Stimulated activated CD8-positive, alpha-beta memory T cell treated with anti-CD3 and anti-CD28 coated beads, Interleukin-4, amount 100 ng/mL, for 1 hour (primary cell): ENCODE measurements at places on chromosomes 2 and 18.

DNA sequence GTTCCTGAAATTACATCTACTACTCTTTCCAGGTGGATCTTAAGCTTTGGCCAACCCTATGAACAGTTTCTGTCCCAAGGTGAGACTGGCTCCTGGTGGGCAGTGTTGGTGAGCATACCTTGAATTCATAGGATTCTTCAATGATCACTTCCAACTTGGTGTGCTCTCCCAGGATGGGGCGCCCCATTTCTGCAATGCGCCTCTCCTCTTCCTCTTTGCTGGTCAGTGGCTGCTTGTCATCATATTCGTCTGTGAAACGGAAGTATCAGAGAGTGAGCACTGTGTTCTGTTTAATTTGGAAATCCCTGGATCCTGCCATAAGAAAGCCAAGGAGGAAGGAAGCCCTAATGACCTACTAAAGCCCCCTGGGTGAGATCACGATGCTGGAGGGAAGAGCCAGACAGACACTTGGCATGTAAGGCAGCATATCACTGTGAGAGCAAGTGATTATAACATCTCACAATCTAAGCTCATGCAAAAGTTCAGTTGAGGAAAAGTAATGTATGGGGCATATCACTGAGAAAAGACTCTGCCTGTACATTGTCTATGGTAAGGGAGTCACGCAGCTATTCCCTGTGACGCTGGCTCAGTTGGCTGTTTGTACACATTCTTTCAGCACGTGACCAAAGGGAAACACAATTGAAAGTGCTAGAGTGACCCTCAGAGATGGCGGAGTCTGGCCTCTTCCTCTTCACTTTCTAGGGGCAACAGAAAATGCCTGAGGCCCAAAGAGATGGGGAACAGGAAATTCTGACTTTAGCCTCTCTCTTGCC lies 287.0 kb downstream of the SLC8A1 start:
- DNase-seq: no peak

GRCh38 chr2:48728840-48729239 lies 26.7 kb downstream of the LHCGR start:
- no peak for DNase-seq

DNA sequence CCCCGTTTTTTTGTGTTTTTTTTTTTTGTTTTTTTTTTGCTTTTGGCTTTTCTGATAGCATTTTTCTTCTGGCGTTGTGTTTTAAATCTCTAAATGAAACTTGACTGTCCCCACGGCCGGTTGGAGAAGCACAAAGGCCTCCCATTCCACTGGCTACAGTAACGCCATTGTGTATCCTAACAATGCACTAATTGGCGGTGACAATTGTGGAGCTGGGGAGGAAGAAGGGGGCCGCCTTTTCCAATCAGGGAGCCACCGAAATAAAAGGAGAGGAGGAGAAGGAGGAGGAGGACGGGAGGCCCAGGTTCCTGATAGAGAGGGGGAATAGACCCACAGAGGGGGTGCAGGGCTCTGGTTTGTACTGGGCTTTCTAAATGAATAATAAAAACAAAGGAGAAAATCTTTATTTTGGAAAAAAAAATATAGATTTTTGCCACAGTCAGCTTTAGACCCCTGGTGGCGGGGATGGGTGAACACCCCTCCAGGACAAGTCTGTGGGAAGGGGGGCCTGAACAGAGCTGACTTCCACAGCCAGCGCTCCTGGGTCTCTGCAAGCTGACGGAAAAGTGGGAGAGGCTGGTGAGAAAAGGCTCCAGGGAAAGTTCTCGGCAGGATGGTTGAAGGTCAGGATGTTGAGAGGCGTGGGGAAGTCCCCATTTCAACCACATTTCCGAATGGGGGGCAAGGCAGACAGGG lies 43.7 kb upstream of the FZD5 start:
- no peak for DNase-seq

- DNase-seq: no peak
Observed at GRCh38 chr2:24452502-24452885, 38.6 kb upstream of the NCOA1 start.

GRCh38 chr2:188798159-188798558 lies 176.0 kb upstream of the COL3A1 start:
- DNase-seq: no peak

DNA sequence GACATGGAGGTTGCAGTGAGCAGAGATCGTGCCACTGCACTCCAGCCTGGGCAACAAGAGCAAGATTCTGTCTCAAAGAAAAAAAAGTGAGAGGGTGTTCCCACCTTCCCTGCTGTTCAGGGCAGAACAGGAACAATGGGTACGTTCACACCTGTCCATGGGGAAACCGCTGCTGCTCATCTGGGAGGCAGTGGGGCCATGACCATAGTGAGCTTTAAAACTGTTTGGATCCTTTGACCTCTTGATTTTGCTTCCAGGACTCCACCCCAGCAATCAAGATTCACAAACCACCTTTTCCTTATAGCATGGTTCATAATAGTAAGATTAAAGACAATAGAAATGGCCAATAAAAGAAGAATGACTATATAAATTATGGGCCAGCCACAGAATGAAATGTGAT lies 209.2 kb downstream of the ARL4C start:
- DNase-seq: no peak

DNA sequence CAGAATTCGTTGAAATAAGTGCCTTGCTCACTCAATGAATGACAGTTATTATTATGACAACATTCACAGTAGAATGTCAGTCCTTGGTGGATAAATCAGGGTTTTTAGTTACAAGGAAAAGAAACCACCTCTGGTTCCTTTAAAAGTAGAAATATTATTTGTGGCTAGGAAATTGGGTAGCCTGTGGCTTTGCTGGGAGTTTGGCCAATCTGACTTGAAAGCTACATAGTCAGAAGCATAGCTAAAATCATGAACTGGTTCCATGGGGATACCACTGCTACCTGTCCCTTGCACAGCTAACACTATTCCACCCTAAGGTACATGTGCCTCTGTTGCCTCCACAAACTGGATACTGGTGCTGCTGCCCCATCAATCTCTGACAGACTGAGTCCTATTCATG lies 12.8 kb upstream of the SMCHD1 start:
- DNase-seq: no peak

DNA sequence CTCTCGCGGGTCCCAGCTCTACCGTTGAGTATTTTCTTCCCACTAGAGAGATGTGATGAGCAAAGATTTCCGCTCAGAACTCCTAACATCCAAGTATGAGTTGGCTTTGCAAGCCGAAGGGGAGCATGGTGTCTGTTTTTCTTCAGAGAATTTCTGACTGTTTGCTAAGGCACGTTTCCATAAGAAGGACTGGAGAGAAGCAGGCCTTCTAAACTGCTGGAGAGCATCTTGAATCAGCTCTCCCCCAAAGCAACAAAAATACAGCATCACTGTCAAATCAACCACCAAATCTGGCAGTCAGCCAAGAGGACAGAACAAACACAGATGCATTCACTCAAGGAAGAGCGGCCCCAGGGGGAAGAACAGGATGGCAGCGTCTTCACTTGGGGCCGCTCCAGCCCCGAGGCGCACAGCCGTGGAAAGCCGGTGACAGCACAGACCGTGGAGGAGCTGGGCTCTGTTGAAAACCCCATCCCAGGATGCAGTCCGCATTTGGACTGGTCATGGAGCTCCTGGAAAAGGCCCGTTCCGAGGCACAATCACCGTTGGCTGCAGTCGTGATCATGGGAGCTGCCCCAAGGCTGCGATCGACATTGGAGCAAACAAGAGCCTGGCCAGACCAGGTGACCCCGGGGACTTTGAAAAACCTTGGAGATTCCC lies 101.4 kb downstream of the NFATC1 start:
- no peak for DNase-seq

GRCh38 chr2:220847006-220847405 lies 725.1 kb downstream of the EPHA4 start:
- no peak for DNase-seq

GRCh38 chr18:23918395-23919032 lies 96.0 kb upstream of the TTC39C start:
- DNase-seq: peak; percentile 74

DNA sequence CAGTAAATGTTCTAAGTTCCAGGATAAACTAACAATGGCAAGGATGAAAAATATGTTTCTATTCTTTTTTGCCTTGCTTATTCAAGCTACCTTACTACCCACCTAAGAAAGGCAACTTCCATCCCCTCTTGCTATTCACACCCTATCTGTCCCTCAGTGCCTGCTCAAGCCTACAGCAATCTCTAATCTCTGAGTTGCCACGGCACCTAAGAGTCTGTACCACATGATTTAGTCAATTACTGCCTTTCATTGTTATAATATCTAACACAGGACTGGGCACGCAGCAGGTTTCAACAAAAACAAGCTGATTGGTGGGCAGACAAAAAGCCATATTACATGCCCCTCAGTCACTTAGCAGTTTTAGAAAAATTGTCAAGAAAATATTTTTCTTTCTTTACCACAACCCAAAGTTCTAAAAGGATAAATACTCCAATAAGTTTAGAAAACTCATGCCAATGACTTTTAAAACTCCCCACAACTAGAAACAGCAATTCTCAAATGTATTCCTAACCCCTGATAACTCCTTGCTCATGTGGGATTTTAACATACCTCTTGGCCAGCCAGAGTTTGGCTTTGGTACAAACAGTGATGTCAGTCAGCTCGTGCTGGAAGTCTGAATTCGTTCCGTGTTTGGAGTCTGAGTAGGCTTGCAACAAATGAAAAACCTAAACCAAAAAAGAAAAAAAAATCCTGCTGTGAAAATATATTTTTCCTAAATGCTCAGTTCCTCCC lies 117.3 kb upstream of the ZFP36L2 start:
- no peak for DNase-seq

GRCh38 chr18:23970161-23971096 lies 44.1 kb upstream of the TTC39C start:
- no peak for DNase-seq

DNA sequence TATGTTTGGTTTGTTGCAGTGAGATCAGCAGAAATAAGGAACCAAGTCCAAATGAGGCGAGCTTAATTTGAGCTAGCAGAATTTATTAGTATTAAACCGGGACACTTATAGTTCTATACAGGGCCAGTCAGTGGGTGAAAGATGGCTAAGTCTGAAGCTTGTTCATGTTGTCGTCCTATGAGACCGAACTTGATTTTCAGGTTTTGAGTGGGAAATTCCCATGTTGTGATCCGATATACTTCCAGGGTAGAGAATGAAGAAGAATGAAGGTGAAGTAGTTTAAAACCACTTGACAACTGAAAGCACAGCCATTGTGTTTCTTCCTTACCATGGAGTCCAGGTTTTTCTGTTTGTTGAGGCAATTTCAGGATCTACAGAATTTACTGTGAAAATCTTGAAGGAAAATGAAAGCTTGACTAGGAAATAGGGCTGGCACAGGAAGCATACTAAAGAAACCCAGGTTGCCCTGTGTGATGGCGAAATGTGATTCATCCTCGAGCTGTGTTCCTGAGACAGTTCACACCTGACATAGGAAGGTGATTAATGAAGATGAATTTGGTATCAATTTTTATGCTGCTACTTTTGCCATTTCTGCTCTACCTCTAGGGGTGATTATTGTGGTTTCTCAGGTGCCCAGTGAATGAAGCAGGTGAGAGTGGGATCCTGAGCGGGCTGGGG lies 37.6 kb upstream of the MGAT5 start:
- DNase-seq: no peak

DNA sequence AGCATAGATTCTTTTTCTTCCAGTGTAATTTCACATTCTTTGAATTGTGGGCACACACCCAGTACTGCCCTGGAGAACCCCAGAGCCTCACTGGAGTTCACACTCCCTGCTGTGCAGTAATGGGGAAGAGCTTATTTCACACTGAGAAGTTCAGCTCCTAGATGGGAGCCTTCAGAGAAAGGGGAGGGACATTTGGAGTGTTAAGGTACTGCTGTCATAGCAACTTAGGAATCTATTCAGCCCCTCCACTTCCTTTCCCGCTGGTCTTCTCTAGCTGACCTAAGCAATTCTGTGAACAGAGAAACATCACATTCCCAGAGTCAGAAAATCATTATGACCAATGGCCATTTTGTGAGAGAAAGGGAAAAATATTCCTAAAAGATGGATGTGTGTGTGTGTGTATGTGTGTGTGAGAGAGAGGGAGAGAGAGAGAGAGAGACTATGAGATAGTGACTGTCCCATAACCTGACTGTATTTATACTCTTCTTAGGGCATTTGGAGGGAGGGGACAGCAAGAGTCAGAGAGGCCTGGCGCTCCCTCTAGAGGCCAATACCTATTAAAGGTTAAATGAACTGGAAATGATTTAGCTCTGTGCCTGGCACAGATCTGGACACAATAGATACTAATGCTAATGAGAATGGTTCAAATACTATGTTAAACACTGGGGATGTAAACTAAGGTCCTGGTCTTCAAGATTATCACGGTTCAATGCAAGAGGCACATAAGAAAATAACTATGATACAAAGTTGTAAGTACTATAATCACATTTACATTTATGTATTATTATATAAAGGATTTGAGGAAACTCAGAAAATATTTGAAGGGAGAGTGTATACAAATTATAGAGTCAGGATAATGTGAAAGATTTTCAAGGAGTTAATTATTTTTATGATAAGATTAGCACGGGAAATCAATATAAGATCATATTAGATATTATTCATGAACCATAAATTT lies 41.5 kb upstream of the RPE start:
- peak; percentile 7 for DNase-seq

DNA sequence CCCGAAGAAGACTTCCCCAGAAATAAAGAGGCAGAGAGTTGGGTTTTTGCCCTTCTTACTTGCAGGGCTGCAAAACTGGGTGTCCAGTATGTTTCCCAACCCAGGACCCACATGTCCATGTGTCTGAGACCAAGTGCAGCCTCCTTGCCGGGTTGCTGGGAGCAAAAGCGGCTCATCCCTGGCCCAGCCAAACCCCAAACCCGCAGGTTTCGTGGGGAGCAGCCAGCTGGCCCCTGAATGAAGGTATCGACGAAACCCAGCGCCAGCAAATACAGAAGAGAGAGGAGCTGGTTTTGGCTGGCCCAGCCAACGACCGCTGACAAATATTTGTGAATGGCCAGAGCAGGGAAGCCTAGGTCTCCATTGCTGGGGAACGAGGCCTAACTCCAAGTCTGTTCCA lies 197.1 kb downstream of the SMAD7 start:
- no peak for DNase-seq

GRCh38 chr2:230541934-230542380 lies 126.0 kb downstream of the SP100 start:
- no peak for DNase-seq

- no peak for DNase-seq
Observed at GRCh38 chr2:11359865-11360264, 15.4 kb upstream of the ROCK2 start.

GRCh38 chr2:46435796-46436360 lies 43.5 kb upstream of the TMEM247 start:
- DNase-seq: no peak
